ENCODE measurements at places on chromosomes 1 and 21. TPM values are rescaled to one million over a fixed set of nuclear protein-coding genes. Genes with fewer than 3 reads are reported as not detected.

ESPN gene
- total RNA-seq, result 3.9 TPM

TMEM269 gene
- total RNA-seq, result 1.1 TPM

DNA sequence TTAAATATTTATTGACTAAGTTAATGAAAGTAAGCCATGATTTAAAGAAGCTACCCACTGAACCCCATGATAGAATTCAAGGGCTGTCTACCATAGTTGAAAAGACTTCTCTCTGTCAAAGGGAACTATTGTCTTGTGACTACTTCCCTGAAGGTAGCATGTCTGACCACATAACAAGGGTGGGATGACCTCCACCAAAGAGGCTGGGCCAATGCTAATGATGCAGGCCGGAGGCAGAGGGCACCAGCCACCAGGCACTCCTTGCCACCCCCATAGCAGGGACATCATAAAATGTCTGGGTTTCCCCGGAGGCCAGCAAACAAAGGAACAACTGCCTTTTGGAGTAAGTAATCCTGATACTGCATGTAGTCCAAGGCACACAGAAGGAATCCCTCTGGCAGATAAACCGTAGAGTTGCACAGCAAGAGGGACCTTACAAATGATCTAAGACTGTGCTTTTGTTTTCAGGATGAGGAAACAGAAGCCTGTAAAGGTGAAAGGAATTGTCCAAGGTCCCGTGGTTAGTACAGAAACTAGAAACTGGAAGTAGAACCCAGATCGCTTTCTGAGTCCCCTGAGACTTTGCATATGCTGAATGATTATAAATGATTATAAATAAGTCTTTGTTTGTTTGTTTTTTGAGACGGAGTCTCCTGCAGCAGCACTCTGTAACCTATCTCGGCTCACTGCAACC is 33.5 kb upstream of the ITPKB start:
- DNase-seq, result no peak

DNA sequence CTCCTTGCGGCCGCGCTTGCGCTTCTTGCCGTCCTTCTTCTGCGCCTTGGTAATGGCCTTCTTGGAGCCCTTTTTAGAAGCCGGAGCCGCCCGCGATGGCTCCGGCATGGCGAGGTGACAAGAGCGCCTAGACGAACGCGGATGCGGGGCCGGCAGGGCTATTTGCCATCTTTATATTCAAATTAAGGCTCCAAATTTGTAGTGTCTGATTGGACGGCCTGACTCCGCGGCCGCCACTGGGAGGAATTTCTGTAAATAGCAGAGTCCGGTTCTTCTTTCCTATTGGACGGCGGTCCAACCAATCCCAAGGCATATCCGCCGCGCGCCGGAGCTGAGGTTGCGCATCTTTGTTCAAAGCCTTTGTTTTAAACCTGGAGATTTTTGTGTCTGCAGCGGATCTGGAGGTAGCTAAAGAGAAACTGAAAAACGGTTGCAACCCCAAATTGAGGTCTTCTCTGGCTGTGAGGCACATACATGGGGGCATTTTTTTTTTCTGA is 22.6 kb upstream of the RNF187 start:
- DNase-seq, result peak; percentile 84

DNA sequence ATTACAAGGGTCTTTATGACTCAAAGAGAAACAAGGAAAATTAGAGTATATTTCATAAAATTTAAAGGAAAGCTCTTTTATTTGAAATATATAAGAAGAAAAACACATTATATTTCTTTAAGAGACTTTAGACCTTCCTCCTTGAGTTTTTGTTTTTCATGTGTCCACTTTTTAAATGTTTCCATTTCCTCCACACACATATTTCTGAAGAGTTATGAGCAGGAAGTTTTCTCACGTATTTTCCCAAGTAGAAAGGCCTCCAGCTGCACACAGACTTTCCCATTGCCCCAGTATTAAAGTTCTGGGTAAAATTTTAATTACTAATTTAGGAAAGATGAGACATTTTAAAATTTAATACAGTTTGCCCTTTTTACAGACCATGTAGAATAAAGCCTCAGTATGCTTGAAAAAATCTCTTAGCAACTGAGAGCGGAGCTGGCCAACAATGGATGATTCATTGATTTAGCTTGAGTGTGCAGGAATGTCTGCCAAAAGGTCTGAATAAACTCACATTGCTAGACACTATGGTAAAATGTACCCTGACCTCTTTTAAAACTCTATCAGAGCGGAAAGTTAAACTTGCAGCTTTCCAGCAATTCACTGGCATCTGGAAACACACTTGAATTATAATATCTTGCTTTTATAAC is 57.9 kb downstream of the DDAH1 start:
- no peak for DNase-seq

- no peak for DNase-seq
These were observed 699 bp upstream of the IL23R start for GRCh38 chr1:67165468-67166041.

GRCh38 chr1:89557956-89558355 is 33.3 kb downstream of the LRRC8B start:
- DNase-seq, result no peak

DNA sequence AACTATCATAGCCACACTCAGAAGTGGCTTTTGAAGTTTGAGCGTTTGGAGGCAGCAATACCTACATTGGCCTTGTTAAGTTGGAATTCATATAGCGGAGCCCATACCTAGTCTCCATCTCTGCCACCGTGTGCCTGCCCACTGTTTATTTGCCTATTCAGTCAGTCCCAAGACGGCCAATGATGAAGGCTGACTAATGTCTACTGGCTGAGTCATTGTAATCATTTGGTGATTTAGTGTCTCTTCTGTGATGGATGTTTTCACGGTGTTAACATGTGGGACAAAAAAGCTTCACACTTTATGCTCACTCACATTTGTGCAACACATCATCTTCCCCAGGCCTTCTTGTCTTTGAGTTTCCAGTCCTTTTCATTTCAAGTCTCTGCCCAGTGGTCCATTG is 92.6 kb upstream of the PBX1 start:
- DNase-seq, result no peak
